Stimulated activated CD8-positive, alpha-beta memory T cell treated with anti-CD3 and anti-CD28 coated beads, Interleukin-7, amount 100 ng/mL, for 4 hours (primary cell): ENCODE measurements at places on chromosomes 11 and 22.

- DNase-seq, result no peak
Measured at GRCh38 chr11:74226907-74227306, 55.8 kb downstream of the PPME1 start.

DNA sequence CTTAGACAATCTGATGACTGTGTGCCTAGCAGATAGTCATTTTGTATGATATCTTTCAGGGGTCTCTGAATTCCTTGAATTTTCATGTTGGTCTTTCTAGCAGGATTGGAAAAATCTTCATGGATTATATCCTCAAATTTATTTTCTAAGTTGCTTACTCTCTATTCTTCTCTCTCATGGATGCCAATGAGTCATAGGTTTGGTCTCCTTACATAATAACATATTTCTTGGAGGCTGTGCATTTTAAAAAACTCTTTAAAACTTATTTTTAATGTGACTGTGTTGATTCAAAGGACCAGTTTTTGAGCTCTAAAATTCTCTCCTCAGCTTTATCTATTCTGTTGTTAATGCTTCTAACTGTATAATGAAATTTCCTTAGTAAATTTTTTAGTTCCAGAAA is 198.7 kb downstream of the AASDHPPT start:
- no peak for DNase-seq

- no peak for DNase-seq
Measured at GRCh38 chr11:124079631-124080326, 35.5 kb upstream of the VWA5A start.

DNA sequence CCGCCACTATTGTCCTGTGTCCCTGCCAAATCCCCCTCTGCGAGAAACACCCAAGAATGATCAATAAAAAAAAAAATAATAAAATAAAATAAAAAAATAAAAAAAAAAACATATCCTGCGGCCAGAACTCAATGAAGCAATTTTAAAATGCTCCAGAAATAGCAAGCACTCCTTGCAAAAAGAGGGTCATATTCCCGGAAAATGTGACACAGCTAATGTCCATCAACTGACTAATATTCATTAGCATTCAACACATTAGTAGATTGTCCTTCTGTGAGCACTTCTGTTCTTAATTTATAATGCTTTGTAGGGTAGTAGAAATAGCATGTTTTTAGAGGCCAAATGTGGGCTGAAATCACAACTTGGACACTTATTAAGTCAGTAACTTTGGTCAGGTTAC is 252.3 kb upstream of the SESN3 start:
- DNase-seq, result no peak

- DNase-seq, result no peak
Measured at GRCh38 chr11:67371189-67371910, 2.0 kb downstream of the CLCF1 start.

DNA sequence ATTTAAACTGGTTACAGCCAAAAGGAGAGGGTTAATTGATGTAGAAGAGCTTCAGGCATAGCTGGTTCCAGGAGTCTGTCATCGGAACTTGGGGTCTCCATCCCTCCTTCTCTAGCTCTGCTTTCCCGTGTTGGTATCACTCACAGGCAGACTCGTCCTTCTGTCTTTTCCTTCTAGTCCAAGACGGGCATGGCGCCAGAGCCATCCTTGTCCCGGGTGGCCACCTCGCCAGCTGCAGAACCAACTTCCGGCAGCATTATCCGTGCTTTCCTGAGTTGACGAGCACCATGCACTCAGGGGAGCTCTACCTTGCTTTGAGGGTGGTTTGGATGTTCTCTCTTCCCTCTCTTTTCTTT is 14.7 kb downstream of the LINC01488 start:
- DNase-seq, result no peak

DNA sequence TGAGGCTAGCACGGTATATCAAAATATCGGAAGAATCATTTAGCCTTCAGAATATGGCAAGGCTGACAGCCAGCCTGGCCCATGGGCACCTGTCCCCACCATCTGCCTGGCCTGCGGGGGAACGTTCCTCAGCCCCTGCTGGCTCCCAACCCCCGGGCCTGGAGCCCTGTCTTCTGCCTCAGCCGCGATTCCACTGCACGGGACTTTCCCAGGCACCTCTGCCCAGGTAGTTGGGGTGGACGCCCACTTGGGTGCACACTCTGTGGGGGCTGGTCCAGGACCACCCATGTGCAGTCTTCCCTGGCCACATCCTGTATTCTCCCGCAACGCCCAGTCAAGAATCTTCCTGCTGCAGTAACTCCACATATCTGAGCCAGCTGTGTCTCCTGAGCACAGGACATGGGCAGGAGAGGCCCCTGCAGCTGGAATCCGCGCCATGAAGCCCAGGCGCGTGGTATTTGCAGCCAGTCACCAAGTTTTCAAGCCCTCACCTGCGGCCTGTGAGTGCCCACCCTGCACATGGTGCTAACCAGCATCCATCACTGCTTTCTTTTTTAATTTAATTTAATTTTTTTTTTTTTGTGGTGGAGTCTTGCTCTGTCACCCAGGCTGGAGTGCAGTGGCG is 77.9 kb downstream of the KCNQ1 start:
- DNase-seq, result no peak

DNA sequence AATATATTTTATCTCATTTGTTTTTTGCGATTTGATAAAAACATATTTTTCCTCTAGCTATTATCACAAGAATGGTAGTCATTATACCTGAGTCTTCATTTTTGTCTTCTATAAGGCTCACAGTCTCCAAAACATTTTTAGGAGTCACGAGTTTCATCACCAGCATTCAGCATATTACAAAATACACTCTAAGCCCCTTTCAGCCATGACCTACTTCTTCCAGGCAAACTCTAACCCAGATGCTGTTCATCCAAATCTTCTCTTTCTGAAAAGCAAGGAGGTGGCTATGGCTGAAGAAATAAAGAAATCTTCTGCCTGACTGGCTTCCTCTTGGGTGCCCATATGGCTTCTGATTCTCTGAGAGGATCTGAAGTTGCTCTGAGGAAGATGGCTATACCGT is 35.7 kb upstream of the USP47 start:
- no peak for DNase-seq

DNA sequence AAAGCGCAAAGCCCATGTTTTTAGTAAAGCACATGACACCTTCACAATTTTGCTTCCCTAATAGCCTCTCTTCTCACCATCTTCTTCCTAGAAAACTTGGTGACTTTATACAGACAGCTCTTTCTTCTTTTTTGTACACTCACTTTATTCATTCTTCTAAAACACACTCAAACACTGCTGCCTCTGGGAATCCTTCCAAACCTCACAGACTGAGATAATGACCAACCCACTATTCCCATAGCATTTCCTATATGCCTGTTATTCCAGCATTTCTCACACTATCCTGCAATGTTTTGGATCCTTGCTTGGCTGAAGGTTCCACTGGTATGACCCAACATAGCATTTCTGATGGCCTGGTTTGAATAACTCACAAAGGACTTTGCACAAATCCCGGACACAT is 442.1 kb upstream of the CCDC90B start:
- no peak for DNase-seq

DNA sequence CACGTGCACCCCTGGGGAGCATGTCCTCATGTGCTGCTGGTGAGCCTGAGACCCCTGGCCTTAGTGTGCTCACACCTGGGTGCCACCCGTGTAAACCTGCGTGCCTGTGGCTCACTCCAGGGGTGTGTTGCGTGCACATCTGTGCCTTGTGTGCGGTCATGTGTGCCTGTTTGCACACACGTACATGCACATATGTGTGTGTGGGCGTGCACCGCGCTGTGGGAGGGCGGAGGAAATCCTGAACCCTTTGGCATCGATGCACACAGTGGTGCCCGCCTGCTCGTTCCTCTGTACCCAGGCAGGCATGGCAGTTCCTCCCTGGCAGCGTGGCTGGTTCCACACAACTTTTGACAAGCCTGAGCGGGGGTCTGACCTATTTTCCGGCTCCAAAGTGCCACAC is 1181.9 kb downstream of the BRD1 start:
- DNase-seq, result no peak

DNA sequence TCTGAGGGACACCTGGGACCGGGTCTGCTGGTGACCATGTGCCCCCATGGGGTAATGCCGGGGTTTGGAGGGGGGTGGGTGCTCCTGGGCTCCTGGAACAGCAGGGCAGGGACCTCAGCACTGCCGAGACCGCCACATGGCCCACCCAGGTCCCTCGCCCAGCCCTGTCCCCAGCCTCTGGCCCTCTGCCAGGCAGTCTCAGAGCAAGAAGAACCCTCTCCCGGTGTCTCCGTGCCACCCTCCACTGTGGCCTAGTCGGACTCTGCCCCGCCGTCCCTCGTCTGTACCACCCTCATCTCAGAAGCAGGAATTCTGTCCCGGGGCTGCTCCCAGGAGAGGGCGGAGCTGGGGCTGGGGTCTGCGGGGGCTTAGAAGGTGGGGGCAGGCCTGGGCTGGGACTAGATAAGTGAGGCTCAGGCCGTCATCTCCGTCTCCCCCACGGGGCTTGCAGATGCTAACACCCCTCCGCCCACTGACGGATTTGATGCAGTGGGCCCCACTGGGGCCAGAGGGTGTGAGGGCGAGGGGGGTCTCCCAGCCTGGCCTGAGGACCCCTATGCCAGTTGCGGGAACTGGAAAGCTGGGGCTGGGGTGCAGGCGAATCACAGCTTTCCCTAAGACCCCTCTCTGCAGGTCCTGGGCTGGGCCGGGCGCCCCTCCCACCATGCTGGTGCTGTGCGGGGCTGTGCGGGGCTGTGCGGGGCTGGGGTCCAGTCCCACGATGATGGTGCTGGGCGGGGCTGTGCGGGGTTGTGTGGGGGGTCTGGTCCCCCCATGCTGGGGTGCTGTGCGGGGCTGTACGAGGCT is 1.1 kb downstream of the MUC5AC start:
- DNase-seq, result no peak

GRCh38 chr11:28730336-28730735 is 622.1 kb downstream of the METTL15 start:
- no peak for DNase-seq

DNA sequence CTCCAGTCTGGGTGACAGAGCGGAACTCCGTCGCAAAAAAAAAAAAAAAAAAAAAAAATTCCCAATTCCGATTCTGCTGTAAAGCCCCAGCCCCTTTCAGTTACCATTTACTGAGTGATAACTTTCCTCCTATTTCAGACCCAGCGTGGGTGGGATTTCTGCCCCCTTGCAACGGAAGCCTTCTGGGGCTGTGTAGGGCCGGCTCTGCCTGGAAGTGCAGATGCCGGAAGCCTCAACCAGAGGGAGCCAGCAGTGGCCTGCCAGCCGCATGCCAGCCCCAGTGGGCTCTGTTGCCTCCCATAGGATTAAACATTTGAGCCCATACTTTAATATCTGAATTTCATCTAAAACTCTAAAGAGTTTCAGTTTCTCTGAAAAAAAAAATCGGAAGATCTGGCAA is 60.0 kb upstream of the NUP50 start:
- no peak for DNase-seq

DNA sequence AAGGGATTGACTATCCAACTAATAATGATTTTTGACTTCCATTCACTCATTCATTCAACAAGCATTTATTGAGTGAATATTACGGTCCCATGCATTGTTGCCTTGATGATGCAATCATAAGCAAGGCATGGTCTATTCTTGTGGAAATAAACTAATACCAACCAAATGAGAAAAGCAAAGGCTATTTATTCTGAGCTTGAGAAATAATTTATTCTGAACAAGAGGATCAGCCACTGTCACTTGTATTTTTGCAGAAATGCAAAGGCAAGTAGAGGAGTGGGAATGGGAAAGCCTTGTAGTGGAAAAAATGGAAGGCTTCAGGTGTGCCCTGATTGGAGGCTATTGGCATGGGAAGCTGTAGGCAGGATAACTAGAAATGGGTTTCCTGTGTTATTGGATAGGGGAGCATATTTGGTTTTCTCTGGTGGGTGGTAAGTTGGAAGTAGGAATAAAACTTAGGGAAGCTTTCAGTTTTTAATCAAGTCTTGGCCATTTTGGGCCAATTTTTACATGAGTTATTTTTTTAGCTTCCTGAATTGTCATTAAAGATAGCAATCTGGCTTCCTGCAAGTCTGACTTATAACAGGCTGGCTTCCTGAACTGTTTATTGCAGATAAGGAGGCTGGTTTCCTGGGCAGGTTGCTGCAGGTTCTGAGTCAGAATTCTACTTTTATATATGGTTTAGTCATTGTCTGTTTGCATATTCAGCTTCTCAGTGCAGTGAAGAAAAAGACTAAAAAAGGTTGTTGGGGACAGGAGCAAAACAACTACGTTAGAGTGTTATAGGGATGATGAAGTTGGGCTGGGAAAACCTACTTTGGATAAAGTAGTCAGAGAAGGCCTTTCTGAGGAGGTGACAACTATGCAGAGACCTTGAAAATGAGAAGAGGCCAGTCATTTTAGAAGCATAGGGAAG is 106.7 kb downstream of the APIP start:
- DNase-seq, result no peak

DNA sequence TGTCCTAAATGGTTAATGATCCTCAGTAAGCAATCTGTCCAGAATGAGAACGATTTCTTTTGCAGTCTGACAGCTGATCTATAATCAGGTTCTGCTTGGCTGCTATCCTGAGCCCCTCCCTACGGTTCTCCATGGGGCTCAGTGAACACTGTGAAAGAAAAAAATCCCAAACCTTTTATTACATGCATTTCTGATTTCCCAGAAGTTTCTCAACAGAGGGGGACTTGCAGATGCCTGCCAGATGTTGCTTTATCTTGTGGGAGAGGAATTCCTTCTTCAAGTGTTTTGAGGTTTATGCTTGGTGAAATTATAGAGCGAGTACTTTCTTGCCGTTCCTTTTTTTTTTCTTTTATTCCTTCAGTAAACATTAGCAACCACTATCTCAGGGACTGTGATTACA is 531.9 kb upstream of the ISX start:
- no peak for DNase-seq

DNA sequence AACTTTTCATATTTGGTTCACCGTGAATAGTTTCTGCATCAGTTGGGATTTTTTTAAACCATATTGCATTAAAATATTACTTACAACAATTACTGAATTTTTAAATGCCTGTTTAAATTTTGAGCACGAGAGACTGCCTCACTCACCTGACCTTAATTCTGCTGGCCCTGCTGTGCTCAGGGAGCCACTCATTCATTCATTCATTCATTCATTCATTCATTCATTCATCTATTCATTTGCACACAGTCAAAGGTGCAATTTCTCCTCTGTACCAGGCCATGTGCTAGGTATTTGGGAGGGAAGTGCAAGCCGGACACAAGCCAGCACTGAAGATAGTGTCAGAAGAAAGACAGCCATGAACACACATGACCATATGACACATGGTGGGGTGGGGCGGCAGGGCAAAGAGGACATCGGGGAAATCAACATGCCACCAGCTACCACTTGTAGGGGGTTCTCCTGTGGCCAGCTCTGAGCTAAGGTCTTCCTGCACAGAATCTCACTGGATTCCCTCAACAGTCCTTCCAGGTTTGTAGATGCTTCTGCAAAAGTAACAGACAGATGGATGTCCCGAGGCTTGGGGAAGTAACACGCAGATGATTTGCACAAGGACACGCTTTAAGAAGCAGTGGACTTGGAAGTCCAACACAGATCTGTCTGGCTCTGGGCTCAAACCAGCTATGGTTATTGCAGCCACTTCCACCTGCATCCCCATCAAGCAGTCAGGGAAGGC is 568 bp upstream of the CSF2RB start:
- DNase-seq, result no peak

GRCh38 chr11:9047964-9048523 is 43.4 kb downstream of the SCUBE2 start:
- no peak for DNase-seq

GRCh38 chr11:35531246-35531645 is 5.8 kb upstream of the PAMR1 start:
- DNase-seq, result no peak
